ENCODE measurements at places on chromosomes 4 and X. TPM values are rescaled to one million over a fixed set of nuclear protein-coding genes. Genes with fewer than 3 reads are reported as not detected.

DNA sequence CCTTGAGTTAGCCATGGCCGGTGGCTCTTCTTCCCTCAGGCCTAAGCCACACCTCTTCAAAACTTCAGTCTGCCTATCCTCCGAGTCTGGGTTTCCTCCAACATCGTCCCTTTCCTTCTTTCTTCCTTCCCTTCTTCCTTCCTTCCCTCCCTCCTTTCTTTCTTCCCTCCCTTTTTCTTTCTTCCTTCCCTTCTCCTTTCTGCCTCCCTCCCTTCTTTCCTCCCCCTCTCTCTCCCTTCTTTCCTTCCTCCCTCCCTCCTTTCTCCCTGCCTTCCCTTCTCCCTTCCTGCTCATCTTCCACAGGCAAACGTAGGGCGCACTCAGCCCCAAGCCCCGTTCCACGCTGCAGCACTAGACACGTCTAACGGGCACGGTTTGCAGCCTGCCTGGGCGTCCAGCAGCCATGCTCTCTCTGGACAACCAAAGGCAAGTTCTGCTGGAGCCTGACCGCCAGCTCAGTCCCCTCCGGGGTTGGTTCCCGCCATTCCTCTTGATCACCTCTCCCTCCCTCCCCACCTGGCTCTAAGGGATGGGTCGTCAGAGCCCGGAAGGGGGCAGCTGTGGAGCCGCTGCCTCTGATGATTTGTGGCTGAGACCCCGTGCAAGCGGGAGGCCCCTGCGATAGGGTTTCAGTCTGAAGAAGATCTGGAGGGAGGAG, 34.1 kb upstream of the CLDN24 start:
- no peak for DNase-seq

- peak; percentile 100 for DNase-seq
Measured at GRCh38 chr4:140095694-140096482, 58.1 kb downstream of the MAML3 start.

- no peak for DNase-seq
Measured at GRCh38 chrX:115966920-115967319, 203.6 kb upstream of the AGTR2 start.

DNA sequence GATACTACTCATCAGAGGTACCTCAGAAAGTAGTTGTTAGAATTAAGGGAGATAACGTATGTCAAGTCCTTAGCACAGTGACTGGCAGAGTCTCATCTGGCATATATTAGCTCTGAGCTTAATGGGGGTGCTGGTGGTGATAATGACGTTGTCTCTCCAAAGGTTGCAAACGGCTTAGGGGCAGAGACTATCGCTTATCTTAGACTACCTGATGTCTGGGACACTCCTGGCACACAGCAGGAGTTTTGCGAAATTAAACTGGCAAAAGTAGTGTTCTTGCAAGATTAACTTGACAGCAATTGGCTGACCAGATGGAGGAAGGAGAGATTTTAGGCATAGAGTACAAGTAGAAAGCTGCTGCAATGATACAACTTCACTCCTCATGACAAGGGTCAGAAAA, 300.1 kb upstream of the FTHL17 start:
- no peak for DNase-seq

Gene LRCH2
- total RNA-seq: 8.1 TPM

Gene PAGE3
- not detected for total RNA-seq

Data from IMR-90 (cell line).